Chondrocyte (in vitro differentiated cells): ENCODE measurements at places on chromosomes 5 and 9. TPM values are rescaled to one million over a fixed set of nuclear protein-coding genes. Genes with fewer than 3 reads are reported as not detected.

The CKMT2 gene
- total RNA-seq: not detected in 3 replicates

The TRIP13 gene
- 4.9 to 8.1 TPM (median 6.4 TPM) in 3 replicates for total RNA-seq

The AGXT2 gene
- total RNA-seq: not detected in 3 replicates

The GARIN3 gene
- total RNA-seq: not detected in 3 replicates

GRCh38 chr5:109247986-109248385, 161.8 kb downstream of the PJA2 start:
- H3K4me1 ChIP-seq: peaks cover 8% of the 10 kb centered on the region
- no peak overlapping the region for H3K27ac ChIP-seq
- no peaks in the 10 kb centered on the region for H3K27me3 ChIP-seq
- no peak overlapping the region for H3K4me3 ChIP-seq
- DNase-seq: no peak

- no peaks in the 10 kb centered on the region for H3K27me3 ChIP-seq
- DNase-seq: no peak
- H3K4me3 ChIP-seq: no peak overlapping the region
- H3K27ac ChIP-seq: no peak overlapping the region
These were observed 22.7 kb downstream of the CHD1 start for GRCh38 chr5:98905857-98906688.

GRCh38 chr9:72365525-72366256, 683 bp upstream of the ZFAND5 start:
- peak overlapping the region; percentile 95 for H3K4me3 ChIP-seq
- H3K36me3 ChIP-seq: peaks cover 8% of the 10 kb centered on the region
- DNase-seq: no peak
- peaks cover 30% of the 10 kb centered on the region for H3K4me1 ChIP-seq
- H3K27ac ChIP-seq: peak overlapping the region; percentile 100

DNA sequence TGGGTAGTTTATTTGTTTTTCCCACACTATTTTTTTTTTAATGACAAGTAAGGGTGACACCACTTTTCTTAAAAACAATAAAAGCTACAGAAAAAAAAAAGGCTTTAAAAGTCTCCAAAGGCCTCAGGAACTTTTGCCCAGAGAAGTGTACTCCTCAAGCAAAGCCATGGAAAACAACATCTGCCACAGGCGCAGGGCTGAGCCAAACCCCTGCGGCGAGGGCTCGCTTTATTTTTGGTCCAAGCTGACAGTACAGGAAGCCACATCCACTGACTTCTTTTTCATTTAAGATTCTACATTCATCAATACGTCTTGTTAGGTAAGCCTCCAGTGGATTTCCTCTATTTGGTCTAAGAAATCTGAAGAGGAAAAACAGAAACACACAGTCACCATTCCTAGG, 51.9 kb upstream of the IFNK start:
- H3K4me1 ChIP-seq: peaks cover 50% of the 10 kb centered on the region
- H3K27ac ChIP-seq: peak overlapping the region; percentile 18
- DNase-seq: no peak

- H3K27ac ChIP-seq: peak overlapping the region; percentile 70
- no peak for DNase-seq
- no peak overlapping the region for H3K4me3 ChIP-seq
- H3K27me3 ChIP-seq: no peaks in the 10 kb centered on the region
- H3K36me3 ChIP-seq: peaks cover 4% of the 10 kb centered on the region
These were observed 8.4 kb downstream of the UBTD2 start for GRCh38 chr5:172274951-172275753.
